ENCODE measurements at places on chromosomes 1 and 21. TPM values are rescaled to one million over a fixed set of nuclear protein-coding genes. Genes with fewer than 3 reads are reported as not detected.

The CCDC27 gene
- total RNA-seq: not detected

The CR1L gene
- total RNA-seq: not detected

The MAP3K7CL gene
- total RNA-seq: 5.7 TPM

The REN gene
- total RNA-seq: not detected

GRCh38 chr1:219283541-219283940 is 109.9 kb downstream of the LYPLAL1 start:
- no peaks in the 10 kb centered on the region for H3K27me3 ChIP-seq
- H3K4me1 ChIP-seq: no peaks in the 10 kb centered on the region

- H3K4me1 ChIP-seq: peaks cover 9% of the 10 kb centered on the region
- DNase-seq: no peak
- no peak overlapping the region for H3K4me3 ChIP-seq
- no peaks in the 10 kb centered on the region for H3K27me3 ChIP-seq
- no peak overlapping the region for H3K27ac ChIP-seq
Measured at GRCh38 chr1:222048094-222048595, 306.3 kb upstream of the DUSP10 start.

GRCh38 chr1:107762751-107763390 is 202.1 kb downstream of the VAV3 start:
- no peaks in the 10 kb centered on the region for H3K27me3 ChIP-seq
- peaks cover 4% of the 10 kb centered on the region for H3K36me3 ChIP-seq
- H3K4me3 ChIP-seq: no peak overlapping the region
- DNase-seq: no peak
- H3K27ac ChIP-seq: no peak overlapping the region

- no peak overlapping the region for H3K27ac ChIP-seq
- H3K27me3 ChIP-seq: no peaks in the 10 kb centered on the region
- no peaks in the 10 kb centered on the region for H3K4me1 ChIP-seq
- H3K36me3 ChIP-seq: peaks cover 16% of the 10 kb centered on the region
Measured at GRCh38 chr1:171828794-171829193, 12.5 kb upstream of the DNM3 start.

Data from activated CD4-positive, alpha-beta memory T cell treated with anti-CD3 and anti-CD28 coated beads for 36 hours (primary cell).